ENCODE measurements at places on chromosomes 6 and 20.
A peak's percentile ranks its signal among the peaks of the same experiment; 100 is the strongest.

GRCh38 chr6:35018746-35019145 is 122.4 kb downstream of the TCP11 start:
- no peak for DNase-seq

DNA sequence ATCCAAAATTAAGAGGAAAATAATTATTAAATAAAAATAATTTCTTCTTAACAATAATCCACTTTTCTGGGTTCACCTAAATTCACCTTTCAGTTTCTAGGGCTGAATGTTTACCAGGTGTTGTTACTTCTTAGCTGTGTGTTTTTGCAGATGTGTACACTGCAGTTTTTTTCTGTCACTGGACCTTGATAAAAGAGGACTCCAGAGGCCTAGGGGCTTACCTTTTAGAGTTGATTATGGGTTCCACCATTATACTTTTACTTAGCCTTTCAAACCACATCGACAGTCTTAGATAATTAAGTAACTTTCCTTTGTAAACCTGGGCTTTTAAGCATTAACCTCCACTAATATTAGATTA is 766.5 kb downstream of the BCKDHB start:
- DNase-seq, result no peak

DNA sequence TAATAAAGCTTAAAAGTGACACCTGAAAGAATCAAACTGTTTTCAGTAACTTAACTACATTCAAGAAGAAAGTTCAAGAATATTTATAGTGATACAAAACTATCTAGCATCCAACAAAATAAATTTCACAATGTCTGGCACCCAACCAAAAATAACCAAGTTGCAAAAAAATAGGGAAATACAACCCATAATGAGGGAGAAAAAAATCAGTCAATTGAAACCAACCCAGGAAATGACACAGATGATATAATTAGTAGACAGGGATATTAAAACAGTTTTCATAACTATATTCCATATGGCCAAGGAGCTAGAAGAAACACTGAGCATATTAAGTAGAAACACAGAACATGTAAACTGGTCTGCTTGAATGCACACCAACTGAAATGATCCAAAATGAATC is 120.2 kb upstream of the BEND3 start:
- no peak for DNase-seq

DNA sequence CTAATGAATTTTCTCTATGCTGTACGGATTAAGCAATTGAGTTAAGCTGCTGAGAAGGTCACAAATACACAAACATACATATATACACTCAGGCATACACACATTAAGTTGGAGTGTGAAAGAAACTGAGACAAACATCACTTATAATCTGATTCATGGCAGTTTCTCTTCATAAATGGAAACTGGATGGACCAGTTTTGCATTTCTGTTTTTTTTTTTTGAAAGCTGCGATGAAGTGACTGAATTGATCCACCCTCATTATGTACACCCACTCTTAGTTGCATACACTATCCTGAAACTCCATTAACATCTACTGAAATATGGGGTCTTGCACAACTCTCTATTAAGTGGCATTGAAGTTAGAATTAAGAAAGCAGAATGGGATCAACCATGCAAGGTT is 32.9 kb upstream of the TENT5A start:
- no peak for DNase-seq

DNA sequence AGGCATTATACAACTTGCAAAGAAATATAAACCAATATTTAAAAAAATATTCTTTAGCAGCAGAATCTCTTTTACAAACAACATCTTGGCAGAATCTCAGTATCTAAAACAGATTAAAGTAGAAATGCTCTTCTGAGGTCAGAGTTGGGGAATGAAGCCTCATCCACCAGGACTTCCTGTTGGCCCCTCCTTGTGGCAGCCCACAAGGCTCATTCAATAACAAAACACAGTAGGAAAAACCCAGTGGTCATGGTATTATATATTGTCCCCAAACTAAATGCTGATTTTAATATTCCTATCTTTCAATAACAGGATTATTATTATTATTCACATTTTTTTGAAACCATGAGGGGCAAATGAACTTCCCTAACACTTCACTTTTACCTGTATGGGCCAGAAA is 368.6 kb downstream of the BTBD9 start:
- DNase-seq, result no peak

DNA sequence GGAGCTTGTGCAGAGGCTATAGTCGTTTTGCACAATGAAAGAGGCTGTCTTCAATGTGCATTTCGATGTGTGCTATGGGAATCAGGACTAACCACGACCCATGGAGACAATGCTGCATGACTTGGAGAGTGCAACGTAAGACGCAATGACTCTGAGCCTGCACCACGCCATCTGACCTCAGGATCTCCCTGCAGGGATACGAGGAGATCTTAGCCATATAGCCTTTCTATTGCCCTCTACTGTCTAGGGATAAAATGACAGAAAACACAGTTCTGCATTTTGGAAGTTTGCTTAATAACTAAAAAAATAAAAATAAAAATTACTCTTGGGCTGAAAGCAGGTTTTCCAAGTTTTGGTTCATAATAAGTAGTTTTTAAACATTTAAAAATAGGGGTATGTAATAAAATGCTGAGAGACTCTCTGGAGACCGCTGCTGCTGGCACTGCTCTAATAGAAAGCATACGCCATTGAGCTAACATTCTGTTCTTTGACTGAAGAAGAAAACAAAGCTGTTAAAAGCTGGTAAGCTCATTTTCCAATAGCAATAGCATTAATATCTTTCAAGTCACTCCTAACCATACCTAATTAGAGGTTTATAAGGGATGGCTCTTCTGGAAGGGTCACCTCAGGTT is 87.2 kb downstream of the PDE7B start:
- DNase-seq, result no peak

- no peak for DNase-seq
These were observed 277.2 kb upstream of the PREP start for GRCh38 chr6:105680131-105680530.

DNA sequence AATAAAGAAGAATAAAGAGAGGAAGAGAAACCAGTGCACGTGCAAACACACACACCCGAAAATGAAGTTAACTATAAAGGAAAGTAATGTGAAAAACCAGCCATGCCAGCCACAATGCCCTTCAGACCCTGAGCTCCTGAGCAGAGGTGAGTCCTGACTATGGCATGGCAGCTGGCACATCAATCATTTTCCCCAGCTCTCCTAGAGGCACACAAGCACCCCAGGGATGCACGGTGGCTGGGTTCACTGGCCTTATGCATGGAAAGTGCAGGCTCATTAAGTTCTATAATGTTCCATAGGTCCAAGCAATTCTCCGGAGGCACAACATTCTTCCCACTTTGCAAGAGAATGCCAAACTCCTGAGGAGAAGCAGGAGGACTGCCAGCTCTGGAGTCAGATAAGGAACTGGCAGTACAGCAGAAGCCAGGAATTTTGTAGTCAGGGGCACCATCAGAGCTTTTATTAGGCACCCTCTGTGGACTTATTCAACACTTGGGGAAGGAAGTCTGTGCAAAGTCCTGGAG is 175.0 kb upstream of the PRDM1 start:
- no peak for DNase-seq

DNA sequence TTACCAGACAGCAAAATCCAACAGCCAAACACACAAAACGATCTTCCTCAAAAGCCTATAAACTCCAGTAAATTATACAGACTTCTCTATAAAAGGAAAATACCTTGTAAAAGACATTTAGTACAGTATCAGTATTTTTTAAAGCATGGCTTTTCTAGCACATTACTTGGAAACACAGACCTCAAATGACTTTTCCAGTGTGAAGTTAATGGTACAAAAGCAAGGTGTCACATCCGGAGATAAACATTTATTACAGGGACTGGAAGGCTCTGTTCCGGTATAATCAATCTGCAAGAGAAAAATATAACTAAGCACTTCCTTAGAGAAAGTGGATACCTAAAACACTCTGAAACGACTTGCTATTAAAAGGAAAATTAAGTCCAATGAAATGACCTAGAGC is 17.1 kb downstream of the TMEM30A start:
- no peak for DNase-seq

- no peak for DNase-seq
These were observed 10.0 kb downstream of the CITED2 start for GRCh38 chr6:139364302-139364981.

- no peak for DNase-seq
These were observed 247.9 kb upstream of the BMP2 start for GRCh38 chr20:6519556-6519955.

GRCh38 chr6:49565855-49566254 is 15.4 kb downstream of the C6orf141 start:
- no peak for DNase-seq

DNA sequence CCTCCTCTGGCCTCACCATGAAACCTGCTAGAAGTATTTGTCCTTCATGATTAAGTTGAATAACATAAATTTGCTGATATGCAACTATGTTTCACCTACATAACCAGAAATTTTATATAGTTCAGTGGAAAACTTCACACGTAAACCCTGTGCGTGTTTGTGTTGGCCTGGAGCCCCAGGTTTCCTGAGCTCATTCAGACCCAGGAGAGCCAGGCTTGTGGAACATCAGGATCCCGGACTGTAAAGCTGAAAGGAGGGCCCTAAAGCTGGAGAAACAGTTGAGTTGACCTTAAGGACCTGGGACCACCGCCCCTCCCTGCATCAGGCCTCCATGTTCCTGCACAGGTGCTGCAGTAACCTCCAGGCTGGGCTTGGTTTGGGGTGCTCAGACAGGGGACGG is 3.1 kb upstream of the SPATS1 start:
- no peak for DNase-seq

- DNase-seq, result no peak
These were observed 263.5 kb downstream of the TFAP2A start for GRCh38 chr6:10151144-10151915.

GRCh38 chr20:20839771-20840170 is 127.3 kb upstream of the RALGAPA2 start:
- DNase-seq, result no peak

DNA sequence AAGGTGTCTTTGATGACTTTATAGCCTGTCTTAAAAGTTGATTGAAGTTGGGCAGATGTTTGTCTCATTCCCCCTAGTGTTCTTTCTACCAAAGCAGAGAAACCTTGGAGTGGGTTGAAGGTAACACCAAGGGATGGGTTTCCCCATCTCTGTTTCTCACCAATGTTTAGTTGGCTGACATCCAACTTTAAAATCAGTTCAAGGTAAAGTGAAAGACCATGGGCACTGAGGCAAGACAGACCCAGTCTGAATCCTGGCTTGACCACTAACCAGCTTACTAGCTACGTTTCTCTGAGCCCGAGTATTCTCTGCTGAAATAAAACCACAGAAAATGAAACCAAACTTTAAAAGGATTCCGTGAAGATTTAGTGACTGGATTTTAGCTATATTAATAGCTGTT is 258.9 kb downstream of the KIF16B start:
- no peak for DNase-seq

DNA sequence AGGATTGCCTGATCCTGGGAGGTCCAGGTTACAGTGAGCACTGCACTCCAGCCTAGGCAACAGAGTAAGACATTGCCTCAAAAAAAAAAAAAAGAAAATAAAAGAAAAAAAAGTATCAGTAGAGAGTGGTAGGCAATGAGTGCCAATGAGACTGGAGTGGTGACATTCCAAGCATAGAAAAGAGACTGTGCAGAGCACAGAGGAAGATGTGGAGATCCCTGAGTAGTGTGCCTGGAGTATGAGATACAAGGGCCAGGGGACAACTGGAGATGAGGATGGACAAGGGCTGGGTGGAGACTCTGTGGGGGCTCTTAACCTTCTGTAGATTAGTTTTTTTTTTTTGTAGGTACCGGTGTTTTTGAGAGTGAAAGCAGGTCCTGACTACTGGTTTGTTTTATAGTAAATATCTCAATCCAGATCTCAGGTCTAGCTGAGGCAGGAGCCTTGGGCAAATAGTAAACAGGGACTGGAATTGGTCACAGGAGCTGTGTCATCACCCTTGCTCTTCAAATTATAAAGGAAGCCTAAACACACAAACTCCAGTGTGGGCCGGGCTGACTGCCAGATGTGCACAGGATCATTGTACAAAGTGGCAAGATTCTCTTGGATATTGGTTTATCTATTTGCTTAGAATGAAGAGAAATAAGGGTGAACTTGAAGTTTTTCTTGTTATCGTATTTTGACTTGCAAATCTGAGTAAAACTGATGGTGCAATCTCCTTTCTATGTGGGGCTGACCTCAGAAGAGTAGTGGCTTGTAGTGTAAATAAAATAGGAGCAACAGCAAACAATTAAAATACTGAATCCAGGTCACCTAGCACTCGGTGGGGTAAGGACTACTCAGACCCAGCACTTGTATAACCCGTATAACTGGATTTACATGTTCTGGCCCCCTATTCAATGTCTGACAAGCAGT is 144.9 kb downstream of the SOX4 start:
- DNase-seq, result no peak

GRCh38 chr20:34736106-34736735 is 32.1 kb downstream of the TP53INP2 start:
- no peak for DNase-seq

- DNase-seq, result no peak
These were observed 272.8 kb downstream of the NKAIN2 start for GRCh38 chr6:124076336-124077048.

DNA sequence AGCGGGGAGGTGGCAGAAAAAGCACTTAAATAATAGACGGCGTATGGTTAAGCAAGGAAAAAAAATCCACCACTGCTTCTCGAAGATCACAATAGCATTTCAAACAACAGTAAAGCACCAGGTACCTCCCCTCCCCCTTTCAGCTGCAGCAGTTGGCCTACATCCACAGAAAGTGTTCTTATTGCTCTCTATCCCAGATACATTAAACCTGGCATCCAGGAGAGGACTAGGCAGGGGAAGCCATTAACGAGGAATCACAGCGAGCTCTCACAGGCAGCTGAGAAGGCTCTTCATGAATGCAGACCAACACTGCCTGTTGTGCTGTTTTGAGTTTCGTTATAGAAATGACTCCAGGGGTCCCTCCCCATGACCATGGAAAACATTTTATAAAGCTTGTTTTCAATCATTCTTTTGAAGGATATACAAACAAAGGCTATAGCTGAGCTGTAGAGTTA is 11.8 kb downstream of the FYN start:
- DNase-seq, result no peak

DNA sequence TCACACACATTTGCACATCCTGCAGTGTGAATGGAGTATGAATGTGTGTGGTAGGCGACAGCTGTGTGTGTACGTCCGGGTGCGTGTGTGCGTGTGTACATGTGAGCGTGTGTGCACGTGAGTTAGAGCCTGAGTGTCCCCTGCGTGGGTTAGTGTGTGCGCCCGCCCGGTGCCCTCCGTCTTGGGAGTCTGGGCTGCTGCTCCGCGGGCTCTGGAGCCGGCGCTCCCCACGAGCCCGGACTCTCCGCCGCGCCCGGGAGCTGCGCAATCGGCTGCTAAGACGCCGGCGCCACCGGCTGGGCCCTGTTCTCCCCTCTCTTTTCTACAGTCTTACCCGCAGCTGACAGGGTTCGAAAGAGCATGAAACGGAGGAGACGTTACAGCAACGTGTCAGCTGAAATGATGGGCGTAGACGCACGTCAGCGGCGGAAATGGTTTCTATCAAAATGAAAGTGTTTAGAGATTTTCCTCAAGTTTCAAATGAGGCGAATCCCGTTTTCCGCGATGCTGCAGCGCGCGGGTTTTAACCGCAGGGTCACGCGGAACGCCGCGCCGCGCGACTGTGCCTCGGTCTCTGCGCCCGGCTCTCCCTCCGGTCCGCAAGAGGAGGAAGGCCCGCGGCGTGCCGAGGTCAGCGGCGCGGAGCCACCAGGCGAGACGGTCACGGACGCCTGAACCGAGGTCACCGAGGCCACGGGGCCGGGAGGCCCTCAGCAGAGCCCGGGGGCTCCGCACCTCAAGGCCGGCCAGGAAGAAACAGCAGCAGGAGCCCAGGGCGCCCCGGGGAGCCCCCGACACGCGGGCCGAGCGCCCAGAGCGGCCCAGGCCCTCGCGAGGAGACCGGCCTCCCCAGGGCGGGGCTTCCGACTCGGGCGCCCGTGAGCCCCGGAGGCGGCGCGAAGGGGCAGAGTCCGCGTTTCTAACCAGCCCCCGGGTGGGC is 95.3 kb upstream of the BHLHE23 start:
- peak; percentile 30 for DNase-seq
